ENCODE measurements at places on chromosomes 5 and 9.

DNA sequence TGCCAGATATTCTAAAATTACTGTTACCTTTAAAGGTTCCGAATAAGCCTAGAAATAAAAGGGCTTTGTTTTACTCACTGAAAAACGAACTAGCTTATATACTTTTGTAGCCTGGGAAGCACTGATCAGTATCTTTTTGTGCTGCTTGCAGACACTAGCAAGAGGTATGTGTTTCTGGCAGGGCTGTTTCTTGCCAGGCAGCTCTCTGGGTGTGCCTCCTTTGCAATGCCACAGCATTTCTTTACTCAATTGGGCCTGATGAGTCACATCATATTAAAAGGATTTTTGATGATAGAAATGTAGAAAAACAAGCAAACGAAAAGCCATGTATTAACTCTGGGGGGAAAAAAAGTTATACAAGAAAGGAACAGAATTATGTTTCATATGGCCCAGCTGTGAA lies 35.6 kb downstream of the CD180 start:
- DNase-seq = peak; percentile 19

GRCh38 chr5:59840200-59840601 lies 53.3 kb downstream of the PDE4D start:
- DNase-seq = peak; percentile 30

- no peak for DNase-seq
Measured at GRCh38 chr9:135073741-135074305, 13.6 kb upstream of the OLFM1 start.

GRCh38 chr9:2132484-2133082 lies 117.4 kb downstream of the SMARCA2 start:
- DNase-seq = no peak

GRCh38 chr5:89395111-89395510 lies 512.1 kb upstream of the MEF2C start:
- no peak for DNase-seq

DNA sequence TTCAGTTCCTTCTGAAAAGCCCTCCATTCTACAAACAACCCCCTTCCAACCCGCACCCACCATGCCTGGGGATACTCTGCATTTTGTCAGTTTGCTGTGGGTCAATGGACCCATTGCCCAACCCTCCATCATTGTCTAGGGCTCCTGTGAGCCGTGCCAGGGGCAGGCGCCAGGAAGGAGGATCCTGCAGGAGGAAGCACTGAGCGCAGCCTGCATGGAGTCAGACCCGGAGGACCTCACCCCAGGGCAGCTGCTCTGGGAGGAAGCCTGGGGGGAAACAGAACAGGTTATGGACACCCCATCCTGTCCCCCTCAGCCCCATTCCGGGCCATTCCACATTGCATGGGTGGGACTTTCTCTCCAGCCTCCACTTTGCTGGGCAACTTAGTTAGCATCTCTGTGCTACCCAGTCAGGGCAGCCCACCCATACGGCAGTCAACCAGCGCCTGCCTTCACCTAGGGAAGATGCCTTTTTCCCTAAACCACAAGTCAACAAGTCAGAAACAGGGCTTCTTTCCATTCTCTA lies 48.6 kb upstream of the VDAC1 start:
- no peak for DNase-seq

DNA sequence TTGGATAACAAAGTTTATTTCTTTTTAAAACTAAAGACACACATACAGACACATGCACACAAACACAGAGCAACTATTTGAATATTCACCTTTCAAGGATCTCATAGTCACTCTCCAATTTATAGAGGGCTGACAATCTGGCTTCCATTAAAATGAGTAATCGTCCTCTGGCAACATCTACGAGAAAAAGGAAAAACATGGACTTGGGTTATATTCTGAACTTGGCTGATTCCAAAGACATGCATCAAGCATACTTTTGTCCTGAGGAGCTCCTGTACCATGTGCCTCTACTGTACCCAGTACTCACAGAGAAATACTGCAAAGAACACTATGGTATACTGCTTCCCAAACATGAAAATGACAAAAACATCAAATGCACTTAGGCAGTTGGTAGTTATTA lies 15.4 kb downstream of the IARS1 start:
- DNase-seq = peak; percentile 15

DNA sequence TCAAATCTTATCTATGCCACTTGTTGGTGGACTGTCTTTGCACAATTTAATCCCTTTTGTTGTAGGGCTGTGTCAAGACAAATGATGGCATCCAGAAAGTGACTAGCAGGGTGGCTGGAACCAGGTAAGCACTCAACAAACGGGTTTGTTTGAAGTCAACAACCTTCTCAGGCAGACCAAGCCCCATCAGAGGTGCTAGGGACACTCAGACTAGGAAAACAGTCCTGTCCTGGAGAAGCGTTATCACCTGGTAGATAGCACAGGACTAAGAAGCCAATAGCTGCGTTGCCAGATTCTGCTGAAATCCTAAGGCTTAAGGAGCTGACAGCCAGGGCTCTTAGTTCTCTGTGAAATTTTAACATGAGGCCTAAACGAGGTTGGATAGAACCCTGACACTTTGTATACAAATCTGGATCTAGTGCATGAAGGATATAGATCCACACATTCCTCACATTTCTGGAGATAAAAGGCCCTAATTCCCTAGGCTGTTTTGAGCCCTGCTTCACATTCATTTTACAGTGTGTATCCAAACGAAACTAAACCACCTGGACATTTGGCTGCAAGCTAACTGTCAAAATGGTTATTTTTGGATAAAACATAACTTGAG lies 179.8 kb downstream of the DCP2 start:
- no peak for DNase-seq

- DNase-seq = no peak
Measured at GRCh38 chr9:81979196-81979595, 9.4 kb upstream of the SPATA31D1 start.

GRCh38 chr9:16873126-16873802 lies 2.8 kb upstream of the BNC2 start:
- no peak for DNase-seq

- DNase-seq = peak; percentile 32
Measured at GRCh38 chr5:179820483-179821297, at the start of gene SQSTM1. Gene SQSTM1, plus strand, starts transcription at chr5:179820905. Its CDS starts 32 bp downstream, at chr5:179820937.

GRCh38 chr5:177301503-177302165 lies 1.9 kb downstream of the RAB24 start:
- DNase-seq = no peak

- DNase-seq = peak; percentile 44
Measured at GRCh38 chr5:128216860-128217531, 133.4 kb downstream of the SLC12A2 start.

GRCh38 chr5:57955511-57955910 lies 472.9 kb upstream of the ACTBL2 start:
- DNase-seq = no peak

DNA sequence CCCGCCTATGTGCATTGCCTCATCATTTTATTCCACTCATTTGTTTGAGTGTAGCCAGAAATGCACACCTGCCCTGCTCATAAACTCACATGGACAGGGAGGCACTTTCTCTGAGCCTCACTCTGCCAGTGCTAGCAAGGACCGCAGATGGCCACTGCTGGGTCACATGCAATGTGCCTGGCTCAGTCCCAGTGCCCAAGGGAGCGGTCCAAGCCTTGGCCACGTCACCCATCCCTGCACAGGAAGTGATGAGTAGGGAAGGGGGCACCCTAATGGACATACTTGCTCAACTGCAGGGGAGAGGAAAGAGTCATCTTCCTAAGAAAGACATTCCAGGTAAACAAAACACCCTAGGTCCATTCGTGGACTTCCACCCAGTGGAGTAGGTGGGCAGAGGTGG lies 630.9 kb downstream of the IRX1 start:
- no peak for DNase-seq

DNA sequence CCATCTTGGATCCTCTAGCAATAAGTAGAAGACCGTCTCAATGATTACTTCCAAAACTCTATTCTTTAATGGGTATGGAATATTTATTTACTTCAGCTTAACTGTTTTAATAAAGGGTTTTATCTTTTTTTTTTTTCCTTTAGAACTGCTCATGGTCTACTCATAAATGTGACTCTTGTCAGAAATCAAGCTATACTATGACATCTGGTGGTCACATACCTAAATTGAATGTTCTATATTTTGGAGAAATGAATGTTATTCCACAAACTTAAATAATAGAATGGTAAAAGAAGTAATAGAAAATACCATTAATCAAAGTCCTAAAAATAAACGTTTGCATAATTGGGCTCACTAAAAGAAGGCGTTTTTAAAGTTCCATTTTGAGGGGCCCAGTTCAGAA lies 131.2 kb upstream of the PLCXD3 start:
- no peak for DNase-seq

GRCh38 chr9:121483473-121484031 lies 16.1 kb downstream of the GGTA1 start:
- DNase-seq = no peak

Data from skeletal muscle cell (primary cell).